ENCODE measurements at places on chromosomes 2 and 18. TPM values are rescaled to one million over a fixed set of nuclear protein-coding genes. Genes with fewer than 3 reads are reported as not detected.

The ABCG5 gene
- total RNA-seq = not detected

The CXCR4 gene
- 8.2 TPM for total RNA-seq

The UCN gene
- not detected for total RNA-seq

The IKZF2 gene
- 6.2 TPM for total RNA-seq

The L3MBTL4 gene
- total RNA-seq = 0.20 TPM

The DES gene
- total RNA-seq = 12,653 TPM

The BABAM2 gene
- total RNA-seq = 52.3 TPM

The MAP3K19 gene
- not detected for total RNA-seq

The GMCL1 gene
- total RNA-seq = 3.0 TPM

The CNDP1 gene
- not detected for total RNA-seq

The PLA2R1 gene
- 0.64 TPM for total RNA-seq

GRCh38 chr18:25814841-25815458 lies 275.5 kb downstream of the SS18 start:
- DNase-seq = no peak

- DNase-seq = no peak
Measured at GRCh38 chr2:159089543-159089942, 121.1 kb downstream of the TANC1 start.

GRCh38 chr2:141399270-141399669 lies 731.5 kb downstream of the LRP1B start:
- no peak for DNase-seq

- DNase-seq = no peak
Measured at GRCh38 chr2:27080603-27080936, 2.2 kb downstream of the EMILIN1 start.

DNA sequence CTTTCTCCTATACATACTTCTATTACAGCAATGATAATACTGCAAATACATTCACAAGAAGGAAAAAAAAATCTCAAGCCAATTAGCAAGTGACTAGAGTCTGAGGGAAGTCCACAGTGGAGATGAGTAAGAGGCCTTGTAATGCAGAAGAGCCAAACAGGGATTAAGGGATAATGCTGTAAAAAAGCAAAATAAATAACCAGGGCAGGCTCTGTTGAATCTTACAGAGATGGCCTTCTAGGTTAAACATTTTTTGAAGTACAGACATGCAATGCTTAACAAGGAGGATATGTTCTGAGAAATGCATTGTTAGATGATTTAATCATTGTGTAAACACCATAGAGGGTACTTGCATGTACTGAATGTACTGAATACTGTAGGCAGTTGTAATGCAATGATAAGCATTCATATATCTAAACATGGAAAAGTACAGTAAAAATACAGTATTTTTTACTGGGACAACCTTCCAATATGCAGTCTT lies 122.1 kb upstream of the RMDN2 start:
- DNase-seq = no peak

- DNase-seq = no peak
Measured at GRCh38 chr2:157124731-157125130, 132.8 kb upstream of the GALNT5 start.

DNA sequence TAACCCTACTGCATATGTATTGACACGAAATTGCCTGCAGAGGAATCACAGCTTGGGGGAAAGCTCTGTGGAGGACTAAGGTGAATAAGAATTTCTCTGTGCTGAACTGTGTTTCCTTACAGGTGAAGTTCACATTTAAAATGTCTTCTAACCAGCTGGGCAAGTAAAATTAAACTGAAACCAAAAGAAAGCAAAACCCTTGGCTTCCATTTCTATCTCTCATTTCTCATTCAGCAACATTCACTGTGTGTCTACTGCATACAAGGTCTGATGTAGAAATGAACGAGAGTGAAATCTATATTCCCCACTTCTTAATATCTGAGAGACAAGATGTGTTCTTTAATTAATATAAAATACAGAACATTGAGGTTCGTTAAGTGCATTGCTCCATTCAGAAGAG lies 397.3 kb downstream of the SOX11 start:
- DNase-seq = no peak

DNA sequence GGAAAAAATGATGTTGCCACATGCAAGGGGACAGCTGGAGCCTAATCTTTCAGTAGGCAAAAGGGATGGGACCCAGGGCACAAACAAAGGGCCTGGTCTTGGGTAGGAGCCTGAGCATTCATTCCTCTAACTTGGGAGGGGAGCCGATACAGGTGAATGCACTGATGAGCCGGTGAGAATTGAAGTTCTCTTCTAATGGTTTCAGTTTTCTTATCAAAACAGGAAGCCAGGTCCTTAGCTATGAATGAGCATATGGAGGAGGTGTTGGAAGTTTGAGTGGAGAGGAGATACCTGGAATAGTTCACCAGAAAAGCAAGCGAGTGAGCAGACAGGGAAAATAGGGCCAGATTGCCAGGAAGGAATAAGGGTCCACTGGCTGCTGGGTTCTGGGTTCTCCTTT lies 10.1 kb downstream of the DPP4 start:
- DNase-seq = no peak

- DNase-seq = peak; percentile 82
Measured at GRCh38 chr2:231786177-231786916, at the start of gene COPS7B. Gene COPS7B (plus strand): TSS chr2:231786445. CDS start chr2:231788571, 2,126 bp downstream.

DNA sequence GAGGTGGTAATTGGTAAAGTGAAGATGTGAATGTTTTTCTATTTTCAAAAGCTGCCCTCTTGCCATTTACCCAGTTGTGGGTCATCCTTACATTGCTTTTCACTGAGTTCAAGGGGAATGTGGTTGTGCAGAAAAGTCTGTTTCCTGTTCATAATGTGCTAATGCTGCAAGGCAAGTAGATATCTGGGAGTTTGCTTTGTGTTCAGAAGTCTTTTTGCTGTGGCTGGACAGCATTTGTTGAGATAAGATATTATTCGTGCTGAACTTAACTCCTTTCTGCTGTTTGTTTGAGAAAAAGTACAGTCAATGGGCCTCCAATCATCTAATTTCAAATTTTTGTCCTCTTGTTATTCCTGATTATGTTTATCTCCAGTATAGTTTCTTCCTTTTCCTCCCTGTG lies 263.2 kb downstream of the LTBP1 start:
- no peak for DNase-seq

- no peak for DNase-seq
Measured at GRCh38 chr2:152730591-152731333, 12.3 kb downstream of the ARL6IP6 start.

DNA sequence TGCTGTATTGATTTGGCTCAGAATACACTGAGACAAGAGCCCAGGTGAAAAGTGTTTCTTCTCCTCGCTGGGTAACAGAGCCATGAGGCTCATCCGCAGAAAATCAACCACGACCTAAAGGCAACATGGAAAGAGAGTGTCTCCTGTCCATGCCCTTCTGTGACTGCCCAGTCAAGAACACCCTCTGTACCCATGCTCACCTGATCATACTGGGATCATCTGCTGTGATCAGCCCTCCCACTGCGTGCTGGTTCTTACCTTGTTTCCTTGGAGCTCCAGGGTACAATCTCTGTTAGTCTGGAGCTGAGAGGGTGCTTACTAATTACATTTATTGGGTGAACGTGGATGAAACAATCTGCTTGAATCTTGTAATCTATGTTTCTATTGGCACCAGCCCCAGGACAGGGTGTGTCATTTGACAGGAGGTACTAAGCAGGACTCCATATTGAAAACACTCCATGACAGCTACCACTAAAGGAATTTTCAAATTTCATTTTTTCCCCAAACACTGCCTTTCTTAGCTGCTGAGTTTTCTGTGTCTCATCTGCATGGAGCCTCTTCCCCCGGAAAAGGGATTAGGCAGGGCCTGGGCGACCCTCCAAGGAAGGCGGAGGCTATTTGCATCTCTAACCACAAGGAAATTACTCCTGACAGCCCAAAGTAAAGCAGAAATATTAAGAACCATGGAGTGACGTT lies 39.7 kb upstream of the GRP start:
- no peak for DNase-seq

DNA sequence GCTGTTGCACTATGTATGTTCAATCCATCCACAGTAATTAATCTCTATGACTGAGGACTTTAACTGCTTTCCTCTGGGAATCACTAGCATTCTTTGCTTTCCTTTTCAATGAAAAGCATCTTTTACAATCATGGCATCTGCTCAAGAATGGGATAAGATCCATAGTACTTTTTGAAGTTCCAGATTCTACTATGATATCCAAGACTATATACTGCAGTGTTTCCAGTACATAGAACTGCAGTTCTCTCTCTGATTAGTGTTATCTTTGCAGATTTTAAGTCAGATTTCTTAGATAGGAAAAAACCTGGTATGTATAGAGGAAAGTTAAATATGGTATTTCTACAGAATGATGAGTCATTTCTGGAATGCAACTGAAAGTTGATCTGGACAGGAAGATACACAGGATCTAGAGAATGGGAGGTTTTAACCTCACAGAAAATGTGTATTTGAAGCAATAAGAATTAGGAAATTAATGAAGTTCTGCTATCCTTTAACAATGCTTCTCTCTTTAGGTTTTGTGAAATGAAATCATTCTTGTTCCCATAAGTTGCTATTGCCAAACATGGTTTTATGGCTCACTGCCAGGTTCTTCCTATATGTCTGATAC lies 670.7 kb downstream of the ERBB4 start:
- no peak for DNase-seq

DNA sequence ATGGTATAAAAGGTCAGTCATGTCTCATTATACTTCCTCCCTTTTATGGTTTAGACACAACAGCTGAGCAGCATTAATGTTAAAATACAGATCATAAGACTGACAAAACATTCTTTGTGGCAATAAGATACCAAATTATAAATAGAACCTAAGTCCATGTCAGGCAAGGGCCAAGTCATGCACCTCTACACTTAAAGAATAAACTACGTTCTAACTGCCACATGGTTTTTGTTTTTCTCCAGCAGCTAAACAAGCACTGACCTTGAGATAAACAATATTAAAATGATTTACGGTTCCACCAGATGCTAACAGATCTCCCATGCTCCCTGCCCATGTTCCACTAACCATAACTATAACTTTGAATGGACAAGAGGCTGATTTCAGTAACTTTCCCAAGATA lies 368.6 kb upstream of the TFPI start:
- DNase-seq = no peak

DNA sequence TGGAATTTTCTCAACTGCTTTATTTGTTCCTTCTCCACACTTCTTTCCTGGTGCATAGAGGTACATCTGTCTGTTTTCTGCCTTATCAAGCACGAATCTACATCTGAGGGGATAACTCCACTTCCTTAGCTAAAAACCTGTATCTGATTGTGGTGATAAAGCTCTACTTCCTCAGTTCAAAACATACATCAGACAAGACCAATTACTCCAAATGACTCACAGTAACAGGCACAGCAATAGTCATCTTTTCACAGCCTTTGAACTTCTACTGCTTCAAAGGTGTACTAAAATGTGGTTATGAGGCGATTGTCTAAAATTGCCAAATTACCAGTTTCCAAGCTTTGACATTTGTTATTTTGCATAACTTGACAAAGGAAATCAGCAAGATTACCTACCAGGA lies 803.6 kb upstream of the ZEB2 start:
- no peak for DNase-seq

DNA sequence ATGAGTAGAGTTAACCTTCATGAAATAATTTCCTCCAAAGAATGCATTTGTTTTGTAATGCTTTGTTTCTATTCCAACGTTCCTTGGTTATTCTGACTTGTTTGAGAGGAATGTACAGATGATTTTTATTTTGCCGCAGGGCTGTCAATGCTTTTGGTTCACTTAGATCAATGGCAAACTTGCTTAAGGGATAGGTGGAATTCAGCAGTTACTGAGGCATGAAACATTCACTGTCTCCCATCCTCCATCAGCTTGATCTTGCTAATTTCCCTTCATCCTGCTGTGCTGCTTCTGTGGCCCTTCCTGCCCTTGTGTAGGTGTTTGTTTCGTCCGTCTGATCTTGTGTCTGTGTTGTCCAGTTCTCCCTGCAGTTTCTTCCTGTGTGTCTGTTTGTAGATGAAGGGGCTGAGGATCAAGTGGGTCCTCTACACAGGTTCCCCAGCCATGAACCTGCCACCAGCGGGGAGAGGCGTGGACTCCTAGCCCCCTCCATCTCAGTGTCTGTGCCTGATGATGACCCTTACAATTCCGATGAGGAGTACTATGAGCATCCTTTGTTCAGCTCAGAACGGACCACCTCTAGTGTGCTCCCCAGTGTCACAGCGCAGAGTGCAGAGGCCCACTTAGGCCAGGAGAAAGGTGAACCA lies 84.2 kb upstream of the UNC80 start:
- no peak for DNase-seq

DNA sequence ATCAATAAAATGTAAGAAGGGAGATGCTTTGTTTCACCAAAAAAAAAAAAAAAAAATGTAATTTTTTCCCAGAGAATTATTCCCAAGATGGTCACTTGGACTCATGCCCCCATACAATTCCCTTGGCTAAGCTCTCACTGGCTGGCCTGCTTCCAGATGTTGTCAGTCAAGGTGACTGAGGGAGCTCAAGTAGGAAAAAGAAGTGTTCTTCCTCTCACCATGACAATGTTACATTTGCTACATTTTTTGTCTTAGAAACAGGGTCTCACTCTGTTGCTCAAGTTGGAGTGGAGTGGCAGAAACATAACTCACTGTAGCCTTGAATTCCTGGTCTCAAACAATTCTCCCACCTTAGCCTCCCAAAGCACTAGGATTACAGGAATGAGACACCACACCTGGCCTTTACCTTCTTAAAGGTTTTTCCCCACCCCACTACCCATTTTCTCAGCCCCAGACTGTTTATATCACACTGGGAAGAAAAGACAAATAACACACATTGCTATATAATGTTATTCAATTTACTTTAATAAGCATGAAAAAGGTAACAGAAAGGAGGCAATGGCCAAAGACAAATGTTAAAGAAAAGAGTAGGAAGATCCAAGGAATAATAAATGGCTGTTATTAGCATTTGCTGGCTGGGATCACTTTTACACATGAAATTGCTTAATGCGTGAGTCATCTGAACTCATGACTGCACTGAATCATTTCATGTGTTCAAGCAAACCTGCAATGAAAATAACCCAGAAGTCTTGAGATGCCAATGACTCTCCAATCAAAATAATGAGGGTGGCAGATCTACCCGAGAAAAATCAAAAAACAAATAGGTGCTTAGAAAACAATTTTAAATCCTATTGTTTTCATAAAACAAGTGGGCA lies 45.2 kb downstream of the ACVR1 start:
- no peak for DNase-seq

- DNase-seq = no peak
Measured at GRCh38 chr2:15059870-15060512, 427.5 kb downstream of the LRATD1 start.

- DNase-seq = no peak
Measured at GRCh38 chr2:220441404-220441803, 814.0 kb downstream of the SLC4A3 start.

- peak; percentile 94 for DNase-seq
Measured at GRCh38 chr2:10931710-10932255, 20.0 kb downstream of the KCNF1 start.

- DNase-seq = no peak
Measured at GRCh38 chr2:80482276-80482675, 177.7 kb upstream of the LRRTM1 start.

- no peak for DNase-seq
Measured at GRCh38 chr2:172667581-172668325, 67.9 kb upstream of the RAPGEF4 start.

DNA sequence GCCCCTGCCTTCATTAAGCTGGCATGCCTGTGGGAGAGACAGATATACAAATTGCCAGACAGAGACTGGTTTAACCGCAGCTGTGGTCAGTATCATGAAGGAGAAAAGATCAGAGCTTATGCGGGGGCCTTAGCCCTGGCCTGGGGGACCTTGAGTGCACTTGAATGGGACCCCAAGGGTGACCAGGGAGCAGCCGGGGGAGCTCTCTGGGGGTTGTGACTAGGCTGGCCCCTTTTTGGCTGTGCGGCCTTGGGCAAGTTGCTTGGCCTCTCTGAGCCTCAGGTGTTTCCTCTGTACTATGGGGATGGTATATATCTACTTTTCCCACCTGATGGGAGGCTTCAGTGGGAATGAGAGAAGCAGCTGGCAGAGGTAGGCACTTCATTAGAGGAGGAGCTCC lies 35.7 kb downstream of the INHBB start:
- DNase-seq = peak; percentile 13

All from psoas muscle (tissue), 8 donors.